ENCODE measurements at places on chromosomes 7 and 10.

DNA sequence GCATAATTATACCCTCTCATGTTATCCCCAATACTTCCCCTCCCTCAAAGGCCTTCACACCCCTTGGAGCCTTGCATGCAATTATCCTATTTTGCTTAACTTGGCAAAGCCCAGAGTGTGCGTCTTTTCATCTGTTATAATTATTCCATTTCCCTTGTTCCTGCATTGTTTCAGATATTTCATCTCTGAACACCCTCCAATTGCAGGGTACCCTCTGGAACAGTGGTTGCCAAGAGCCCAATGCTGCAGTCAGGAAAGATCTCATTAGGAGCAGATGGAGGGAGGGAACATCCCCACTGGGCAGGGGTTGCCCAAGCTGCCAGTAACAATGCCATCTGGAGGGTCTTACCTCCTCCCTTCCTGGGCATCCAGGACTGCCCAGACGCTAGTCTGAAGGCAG lies 18.4 kb upstream of the GOLGA7B start:
- no peak for DNase-seq

DNA sequence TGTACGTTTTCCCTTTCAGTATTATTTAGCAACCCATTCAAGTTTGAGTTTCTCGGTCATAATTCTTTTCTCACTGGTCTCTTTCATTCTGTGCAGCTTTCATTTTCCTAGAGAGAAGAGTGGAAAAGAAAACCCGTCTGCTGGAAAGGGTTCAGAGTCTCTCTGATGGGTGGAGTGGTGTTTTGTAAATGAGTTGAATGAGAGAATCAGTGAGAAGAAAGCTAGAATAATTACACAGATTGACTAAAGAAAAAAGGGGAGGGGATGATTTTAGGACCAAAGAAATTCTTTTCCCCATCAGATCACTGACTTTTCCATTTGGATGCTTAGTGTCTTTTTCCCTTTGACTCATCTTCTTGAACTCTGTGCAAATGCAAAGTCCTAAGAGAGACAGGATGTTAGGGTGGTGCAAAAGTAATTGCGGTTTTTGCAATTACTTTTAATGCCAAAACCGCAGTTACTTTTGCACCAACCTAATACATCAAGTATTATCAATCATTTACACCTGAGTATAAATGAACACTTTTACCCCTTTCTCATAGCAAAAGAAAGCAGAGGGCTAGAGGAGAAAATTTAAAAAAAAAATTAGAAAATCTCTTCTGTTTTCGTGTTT lies 242.1 kb upstream of the SP4 start:
- no peak for DNase-seq

- DNase-seq = no peak
Observed at GRCh38 chr7:36879021-36879420, 154.7 kb upstream of the AOAH start.

DNA sequence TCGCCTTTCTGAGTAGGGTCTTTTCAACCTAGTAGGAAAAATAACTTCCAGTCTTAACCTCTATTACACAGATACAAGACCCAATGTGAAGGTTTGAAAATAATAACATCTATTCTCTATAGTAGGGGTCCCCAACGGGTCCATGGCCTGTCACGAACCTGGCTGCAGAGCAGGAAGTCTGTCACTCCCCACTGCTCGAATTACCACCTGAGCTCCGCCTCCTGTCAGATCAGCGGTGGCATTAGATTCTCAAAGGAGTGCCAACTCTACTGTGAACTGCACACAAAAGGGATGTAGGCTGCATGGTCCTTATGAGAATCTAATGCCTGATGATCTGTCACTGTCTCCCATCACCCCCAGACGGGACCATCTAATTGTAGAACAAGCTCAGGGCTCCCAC lies 7.4 kb downstream of the YWHAG start:
- DNase-seq = no peak

GRCh38 chr10:69303632-69304051 lies 25.3 kb downstream of the HK1 start:
- DNase-seq = no peak

- DNase-seq = no peak
Observed at GRCh38 chr7:32088451-32088881, 18.3 kb upstream of the PDE1C start.

- no peak for DNase-seq
Observed at GRCh38 chr7:66055321-66055956, 20.2 kb upstream of the ASL start.

- no peak for DNase-seq
Observed at GRCh38 chr10:18217577-18217976, 77.4 kb downstream of the CACNB2 start.

DNA sequence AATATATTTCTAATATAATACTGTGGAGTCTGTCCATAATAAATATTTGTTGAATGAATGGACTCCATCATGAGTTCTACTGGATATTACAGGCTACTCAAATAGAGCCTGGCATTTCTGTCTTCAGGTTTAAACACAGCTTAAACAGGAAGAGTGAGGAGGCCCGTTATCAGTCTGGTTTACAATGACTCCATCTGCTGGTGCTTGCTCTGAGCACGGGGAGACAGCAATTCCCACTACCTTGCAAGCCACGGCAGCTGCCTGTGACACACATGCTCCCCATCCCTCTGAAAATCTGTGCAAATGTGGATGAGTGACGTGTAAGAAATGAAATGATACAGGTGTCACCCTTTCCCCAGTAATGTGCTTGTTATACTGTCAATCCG lies 293.5 kb upstream of the IMMP2L start:
- DNase-seq = no peak

GRCh38 chr10:107529350-107529749 lies 364.8 kb upstream of the SORCS1 start:
- DNase-seq = no peak

Data from stimulated activated CD4-positive, alpha-beta T cell treated with anti-CD3 and anti-CD28 coated beads, Interleukin-12 subunit alpha, Interleukin-12 subunit beta, amount 100 ng/mL, for 4 hours (primary cell).